ENCODE measurements at places on chromosomes 2 and 18. TPM values are rescaled to one million over a fixed set of nuclear protein-coding genes. Genes with fewer than 3 reads are reported as not detected.

HAAO gene
- total RNA-seq, result 38.4 TPM

DNA sequence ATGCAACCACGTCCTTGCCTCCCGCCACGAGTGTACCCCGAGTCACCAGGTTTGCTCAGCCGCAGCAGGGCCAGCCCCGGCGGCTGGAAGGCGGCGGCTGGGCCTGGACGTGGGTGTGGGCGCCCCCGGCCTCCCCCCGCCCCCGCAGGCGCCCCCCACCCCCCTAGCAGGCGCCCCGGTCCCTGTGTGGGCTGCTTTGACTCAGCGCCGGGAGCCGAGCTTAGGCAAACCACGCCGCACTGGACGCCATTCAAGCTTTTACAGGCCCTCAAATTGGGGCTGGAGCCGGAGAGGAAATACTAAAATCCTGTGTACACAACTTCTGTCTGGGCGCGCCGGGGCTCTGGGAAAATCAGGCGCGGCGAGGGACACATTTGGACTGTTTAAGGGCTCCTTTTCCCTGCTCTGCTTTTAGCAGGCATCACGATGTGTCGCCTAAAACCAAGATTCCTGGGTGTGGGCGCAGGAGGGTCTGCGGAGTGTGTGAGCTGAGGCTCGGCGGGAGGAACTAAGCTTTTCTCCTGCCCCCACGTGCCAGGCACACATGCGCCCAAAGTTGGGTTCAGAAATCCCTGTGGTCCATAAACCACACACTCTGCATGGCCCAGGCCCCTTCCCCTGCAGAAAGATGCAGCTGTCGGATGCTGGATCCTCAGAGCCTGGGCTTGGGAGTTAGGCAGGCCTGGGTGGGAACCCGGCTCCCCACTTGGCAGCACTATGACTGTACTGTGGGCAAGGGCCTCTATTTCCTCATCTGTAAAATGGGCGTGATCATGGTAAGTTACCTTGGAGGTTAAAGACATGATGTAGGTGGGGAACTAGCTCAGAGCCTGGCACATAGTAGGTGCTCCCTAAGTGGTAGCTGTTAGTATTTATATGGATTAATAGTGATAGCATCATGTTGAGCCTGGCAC lies 57.6 kb downstream of the ATOH8 start:
- DNase-seq, result no peak

DNA sequence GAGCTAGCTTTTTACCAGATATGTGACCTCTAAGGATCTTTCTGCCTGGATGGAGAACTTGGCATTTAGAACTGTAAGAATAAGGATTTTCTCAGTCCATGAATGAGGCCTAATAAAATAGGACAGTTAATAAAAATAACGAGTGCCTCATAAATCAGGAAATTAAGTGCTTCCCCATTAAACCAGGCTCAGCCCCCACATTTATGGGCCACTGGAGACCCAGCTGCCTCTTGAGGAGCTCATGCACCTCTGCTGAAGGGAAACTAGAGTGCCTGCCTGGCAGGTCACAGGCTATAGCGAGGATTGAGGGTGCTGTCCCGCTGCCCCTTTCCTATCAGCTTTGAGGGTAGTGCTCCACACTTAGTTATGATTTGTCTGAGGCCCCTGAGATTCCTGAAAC lies 158.0 kb downstream of the ALK start:
- no peak for DNase-seq

DNA sequence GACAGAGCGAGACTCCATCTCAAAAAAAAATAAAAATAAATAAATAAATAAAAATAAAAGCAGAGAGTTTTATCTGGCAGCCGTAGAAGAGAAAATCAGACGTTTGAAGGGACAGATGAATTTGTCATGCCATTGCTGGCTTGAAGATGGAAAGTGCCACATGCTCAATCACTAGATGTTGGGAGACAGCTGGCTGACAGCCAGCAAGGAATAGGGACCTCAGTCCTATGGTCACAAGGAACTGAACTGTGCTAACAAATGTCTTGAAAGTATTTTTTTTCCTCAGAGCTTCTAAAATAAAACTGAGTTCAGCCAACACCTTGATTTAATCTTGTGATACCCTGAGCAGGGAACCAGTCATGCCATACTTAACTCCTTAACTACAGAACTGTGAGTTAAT lies 65.4 kb downstream of the DTNA start:
- no peak for DNase-seq

GRCh38 chr18:28669165-28669564 lies 492.2 kb upstream of the CDH2 start:
- DNase-seq, result no peak

DNA sequence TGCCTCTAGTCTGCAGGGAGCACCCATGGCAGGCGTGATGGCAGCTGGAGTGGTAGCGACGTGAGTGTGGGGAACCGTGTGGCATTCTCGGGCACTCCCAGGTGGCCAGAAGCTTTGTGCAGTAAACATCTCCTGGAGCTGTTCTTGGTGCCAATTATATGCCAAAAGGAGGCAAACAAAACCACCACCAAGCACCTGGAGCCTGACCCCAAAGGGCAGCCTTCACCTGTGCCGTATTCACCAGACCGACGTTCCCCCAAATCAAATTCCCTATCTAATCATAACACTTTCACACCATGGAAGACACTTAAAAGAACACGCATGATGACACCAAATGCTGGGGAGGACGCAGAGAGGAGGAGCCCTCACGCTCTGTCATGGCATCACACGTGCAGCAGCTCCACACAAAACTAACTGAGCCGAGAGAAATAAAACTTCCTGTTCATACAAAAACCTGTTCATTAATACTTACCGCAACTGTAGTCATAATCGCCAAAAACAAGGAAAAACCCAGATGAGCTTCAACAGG lies 123.6 kb downstream of the EIPR1 start:
- no peak for DNase-seq

- no peak for DNase-seq
Observed at GRCh38 chr2:16554060-16554583, 111.5 kb downstream of the CYRIA start.

GRCh38 chr2:46821600-46821999 lies 94.0 kb downstream of the MCFD2 start:
- DNase-seq, result no peak
